ENCODE measurements at places on chromosomes 4 and X. TPM values are rescaled to one million over a fixed set of nuclear protein-coding genes. Genes with fewer than 3 reads are reported as not detected.

DNA sequence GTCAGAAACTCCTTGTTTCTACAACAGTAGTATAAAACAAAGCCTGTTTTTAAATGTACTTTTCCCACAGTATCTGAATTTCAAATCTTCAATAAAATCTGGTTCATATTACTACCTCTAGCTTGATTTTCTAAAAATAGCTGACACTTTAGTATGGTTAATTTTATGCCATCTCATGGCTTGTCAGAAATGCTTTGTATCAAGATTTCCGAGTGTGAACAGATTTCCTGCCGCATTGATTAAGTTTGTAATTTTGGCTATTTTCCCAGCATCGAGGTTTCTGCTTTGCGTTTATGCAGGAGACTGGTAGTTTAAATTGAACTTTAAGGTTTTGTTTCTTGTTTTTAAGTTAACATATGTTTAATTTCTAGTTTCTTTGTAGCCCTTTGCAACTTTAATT is 44.2 kb downstream of the CLCN3 start:
- no peak overlapping the region for H3K4me3 ChIP-seq
- no peaks in the 10 kb centered on the region for H3K27me3 ChIP-seq
- peaks cover 44% of the 10 kb centered on the region for H3K4me1 ChIP-seq
- peak overlapping the region; percentile 94 for H3K27ac ChIP-seq
- no peak for DNase-seq
- H3K36me3 ChIP-seq: peaks cover 22% of the 10 kb centered on the region

DNA sequence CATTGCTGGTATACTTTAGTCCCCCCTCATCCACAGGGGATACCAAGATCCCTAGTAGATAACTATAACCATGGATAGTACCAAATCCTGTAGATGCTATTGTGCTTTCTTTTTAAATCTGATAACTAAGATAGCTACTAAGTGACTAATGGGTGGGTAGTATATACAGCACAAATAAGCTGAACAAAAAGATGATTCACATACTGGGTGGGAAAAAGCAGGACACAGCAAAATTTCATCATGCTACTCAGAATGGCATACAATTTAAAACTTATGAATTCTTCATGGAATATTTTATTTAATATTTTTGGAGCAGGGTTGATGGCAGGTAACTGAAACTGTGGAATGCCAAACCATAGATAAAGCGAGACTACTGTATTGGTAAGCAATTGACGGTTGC is 161.6 kb downstream of the IL15 start:
- H3K27me3 ChIP-seq: peaks cover 1% of the 10 kb centered on the region
- no peaks in the 10 kb centered on the region for H3K36me3 ChIP-seq
- no peaks in the 10 kb centered on the region for H3K4me1 ChIP-seq
- DNase-seq: no peak
- no peak overlapping the region for H3K4me3 ChIP-seq
- H3K27ac ChIP-seq: no peak overlapping the region

DNA sequence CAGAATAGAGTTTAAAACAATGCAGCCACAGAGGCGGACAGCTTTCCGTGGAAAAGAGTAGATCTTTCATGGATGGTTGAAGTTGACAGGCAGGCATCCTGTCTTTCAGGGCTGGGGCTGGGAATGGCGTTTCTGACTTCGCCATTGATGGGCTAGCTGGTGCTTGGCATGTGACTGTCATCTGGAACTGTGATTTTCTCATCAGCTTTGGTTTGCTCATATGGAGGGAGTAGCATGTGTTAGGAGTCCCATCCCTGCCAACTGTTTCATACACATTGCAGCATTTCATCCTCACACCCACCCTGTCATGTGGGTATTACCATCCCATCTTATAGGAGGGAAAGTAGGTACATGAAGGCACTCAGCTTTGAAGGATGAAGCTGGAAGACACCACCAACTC is 49.2 kb upstream of the STX18 start:
- peaks cover 5% of the 10 kb centered on the region for H3K4me1 ChIP-seq
- H3K27ac ChIP-seq: no peak overlapping the region
- no peaks in the 10 kb centered on the region for H3K27me3 ChIP-seq
- H3K36me3 ChIP-seq: peaks cover 10% of the 10 kb centered on the region
- no peak overlapping the region for H3K4me3 ChIP-seq

DNA sequence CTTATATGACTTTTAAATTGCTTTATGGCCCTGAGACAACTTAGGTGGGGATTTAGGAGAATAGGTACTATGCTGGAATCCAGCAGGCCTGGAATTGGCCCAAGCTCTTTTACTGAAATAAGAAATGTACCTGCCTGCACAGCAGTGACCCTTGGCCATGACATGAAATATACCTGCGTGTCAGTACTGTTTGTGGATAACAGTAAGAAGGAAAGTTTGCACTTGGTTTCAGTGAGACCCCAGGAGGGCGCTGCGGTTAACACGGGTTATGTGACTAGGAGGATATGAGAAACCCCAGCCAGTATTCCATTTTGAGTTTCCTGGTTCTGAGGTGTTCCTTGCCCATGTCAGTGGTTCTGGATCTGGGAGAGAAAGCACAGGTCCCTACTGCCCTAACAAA is 5.3 kb downstream of the MTM1 start:
- H3K27ac ChIP-seq: no peak overlapping the region
- H3K4me1 ChIP-seq: peaks cover 31% of the 10 kb centered on the region
- no peak overlapping the region for H3K4me3 ChIP-seq

DNA sequence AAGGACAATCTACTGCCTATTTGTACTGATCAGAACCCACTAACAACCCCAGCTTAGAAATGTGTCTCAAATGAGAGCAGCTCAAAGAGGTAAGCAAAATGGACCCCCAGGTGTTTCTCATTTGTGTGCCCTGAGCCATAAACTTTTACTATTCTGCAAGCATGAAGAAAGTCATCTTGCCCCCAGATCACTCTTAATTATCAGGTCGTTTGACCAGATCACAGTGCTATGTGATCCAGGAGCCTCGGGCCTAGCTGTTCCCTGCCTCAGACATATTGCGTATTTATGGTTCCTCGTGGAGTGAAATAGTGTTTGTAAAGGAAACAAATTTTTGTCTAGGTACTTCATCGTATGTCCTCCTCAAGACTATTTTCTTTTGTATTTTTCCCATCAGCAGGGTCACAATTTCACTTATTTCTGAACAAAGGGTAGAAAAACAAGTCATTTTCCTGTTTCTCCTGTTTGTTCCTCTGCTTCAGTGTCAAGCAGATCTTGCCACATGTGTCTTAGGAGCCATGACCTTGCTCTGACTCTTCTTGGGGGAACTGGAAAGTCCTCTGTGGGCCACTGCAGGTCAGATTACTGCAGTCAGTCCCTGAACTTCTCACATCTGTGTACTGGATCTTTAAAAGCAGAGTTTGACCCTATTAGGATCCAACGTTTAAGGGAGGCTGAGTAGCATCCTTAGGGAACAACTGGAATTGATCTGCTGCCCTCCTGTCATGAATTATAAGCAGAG is 194.9 kb downstream of the PALLD start:
- peaks cover 54% of the 10 kb centered on the region for H3K4me1 ChIP-seq
- H3K4me3 ChIP-seq: no peak overlapping the region
- no peaks in the 10 kb centered on the region for H3K27me3 ChIP-seq
- H3K36me3 ChIP-seq: no peaks in the 10 kb centered on the region

DNA sequence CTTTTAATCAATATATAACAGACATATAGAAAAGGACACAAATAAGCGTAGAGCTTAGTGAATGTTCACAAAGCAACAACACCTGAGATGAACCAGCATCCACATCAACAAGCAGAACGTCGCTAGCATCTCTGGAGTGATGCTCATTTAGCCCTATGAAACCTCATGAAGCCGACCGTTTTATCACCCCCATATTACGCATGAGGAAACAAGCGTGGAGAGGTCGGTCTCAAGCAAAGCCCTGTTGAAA is 524 bp upstream of the RPS3A start:
- H3K4me3 ChIP-seq: peak overlapping the region; percentile 98
- peak overlapping the region; percentile 96 for H3K27ac ChIP-seq
- peaks cover 24% of the 10 kb centered on the region for H3K4me1 ChIP-seq
- H3K36me3 ChIP-seq: peaks cover 25% of the 10 kb centered on the region
- no peak for DNase-seq
- H3K27me3 ChIP-seq: peaks cover 10% of the 10 kb centered on the region

GRCh38 chrX:78046362-78046761 is 57.7 kb upstream of the PGK1 start:
- H3K36me3 ChIP-seq: peaks cover 2% of the 10 kb centered on the region
- DNase-seq: no peak
- H3K27me3 ChIP-seq: no peaks in the 10 kb centered on the region
- H3K27ac ChIP-seq: no peak overlapping the region
- H3K4me1 ChIP-seq: no peaks in the 10 kb centered on the region
- no peak overlapping the region for H3K4me3 ChIP-seq

The SERPINA7 gene
- not detected for total RNA-seq

The ARX gene
- total RNA-seq: not detected

The EVC gene
- 14.9 TPM for total RNA-seq

The TRO gene
- total RNA-seq: 184 TPM

The TMEM47 gene
- 1.6 TPM for total RNA-seq

The USP17L17 gene
- not detected for total RNA-seq

The HTR2C gene
- 0.10 TPM for total RNA-seq

The MCF2 gene
- 0.67 TPM for total RNA-seq
